ENCODE measurements at places on chromosomes 5 and 9.

DNA sequence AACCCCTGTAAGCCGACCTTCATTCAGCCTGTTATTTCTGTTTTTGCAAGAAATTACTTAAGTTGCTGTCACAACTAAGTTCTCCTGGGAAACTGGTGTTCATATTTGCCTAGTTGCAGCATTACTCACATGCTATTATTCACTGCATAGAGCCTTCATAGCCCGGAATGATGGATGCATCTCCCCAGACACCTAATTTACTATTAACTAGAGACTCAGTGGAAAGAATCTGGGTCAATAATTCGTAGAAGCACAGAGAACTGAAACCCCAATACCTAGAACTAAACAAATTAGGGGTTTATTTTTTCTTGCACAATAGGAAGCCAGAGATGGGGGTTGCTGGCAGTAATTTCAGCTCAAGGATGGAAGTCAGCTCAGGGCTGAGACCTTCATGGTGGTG is 45.7 kb upstream of the FAM170A start:
- H3K36me3 ChIP-seq = no peaks in the 10 kb centered on the region
- no peaks in the 10 kb centered on the region for H3K4me1 ChIP-seq
- DNase-seq = no peak

- no peaks in the 10 kb centered on the region for H3K27me3 ChIP-seq
- H3K4me3 ChIP-seq = no peak overlapping the region
- no peaks in the 10 kb centered on the region for H3K4me1 ChIP-seq
- H3K36me3 ChIP-seq = no peaks in the 10 kb centered on the region
- no peak overlapping the region for H3K27ac ChIP-seq
Measured at GRCh38 chr5:163887854-163888253, 382.4 kb downstream of the MAT2B start.

- H3K27me3 ChIP-seq = no peaks in the 10 kb centered on the region
- DNase-seq = no peak
- no peak overlapping the region for H3K27ac ChIP-seq
- no peak overlapping the region for H3K4me3 ChIP-seq
- H3K36me3 ChIP-seq = no peaks in the 10 kb centered on the region
- H3K4me1 ChIP-seq = no peaks in the 10 kb centered on the region
Measured at GRCh38 chr5:2196989-2197619, 314.4 kb upstream of the IRX4 start.

- no peak for DNase-seq
- no peaks in the 10 kb centered on the region for H3K4me1 ChIP-seq
- H3K36me3 ChIP-seq = no peaks in the 10 kb centered on the region
- H3K4me3 ChIP-seq = no peak overlapping the region
- no peak overlapping the region for H3K27ac ChIP-seq
- H3K27me3 ChIP-seq = peaks cover 2% of the 10 kb centered on the region
Measured at GRCh38 chr5:147565524-147565923, 55.7 kb upstream of the DPYSL3 start.

GRCh38 chr9:132486706-132487350 is 76.8 kb downstream of the CFAP77 start:
- peaks cover 18% of the 10 kb centered on the region for H3K4me1 ChIP-seq
- peak overlapping the region; percentile 65 for H3K4me3 ChIP-seq
- peak overlapping the region; percentile 74 for H3K27ac ChIP-seq
- peaks cover 48% of the 10 kb centered on the region for H3K27me3 ChIP-seq
- peak; percentile 44 for DNase-seq
- peaks cover 2% of the 10 kb centered on the region for H3K36me3 ChIP-seq

- H3K4me1 ChIP-seq = peaks cover 2% of the 10 kb centered on the region
- H3K27ac ChIP-seq = no peak overlapping the region
- H3K4me3 ChIP-seq = no peak overlapping the region
- no peaks in the 10 kb centered on the region for H3K27me3 ChIP-seq
- H3K36me3 ChIP-seq = peaks cover under 1% of the 10 kb centered on the region
Measured at GRCh38 chr5:54007827-54008777, 302.3 kb downstream of the ARL15 start.

DNA sequence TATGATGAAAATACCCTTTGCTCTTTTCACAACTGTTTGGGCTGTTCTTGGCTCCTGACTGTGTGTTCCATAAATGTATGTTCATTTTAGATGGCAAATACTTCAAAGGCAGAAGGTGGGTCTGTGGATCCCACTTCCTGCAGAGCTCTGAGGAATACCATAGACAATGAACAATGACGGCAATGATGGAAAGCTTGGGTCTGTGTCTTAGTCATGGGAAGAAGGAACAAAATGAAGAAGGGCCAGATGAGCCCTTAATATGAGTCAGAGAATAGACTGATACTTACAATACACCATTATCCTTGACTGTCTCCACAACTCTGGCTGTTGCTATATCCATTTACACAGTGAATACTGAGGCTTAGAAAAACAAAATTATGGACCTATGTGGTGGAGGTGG is 126.0 kb downstream of the SLIT3 start:
- H3K27ac ChIP-seq = no peak overlapping the region
- H3K4me3 ChIP-seq = no peak overlapping the region
- no peaks in the 10 kb centered on the region for H3K36me3 ChIP-seq
- no peaks in the 10 kb centered on the region for H3K27me3 ChIP-seq

DNA sequence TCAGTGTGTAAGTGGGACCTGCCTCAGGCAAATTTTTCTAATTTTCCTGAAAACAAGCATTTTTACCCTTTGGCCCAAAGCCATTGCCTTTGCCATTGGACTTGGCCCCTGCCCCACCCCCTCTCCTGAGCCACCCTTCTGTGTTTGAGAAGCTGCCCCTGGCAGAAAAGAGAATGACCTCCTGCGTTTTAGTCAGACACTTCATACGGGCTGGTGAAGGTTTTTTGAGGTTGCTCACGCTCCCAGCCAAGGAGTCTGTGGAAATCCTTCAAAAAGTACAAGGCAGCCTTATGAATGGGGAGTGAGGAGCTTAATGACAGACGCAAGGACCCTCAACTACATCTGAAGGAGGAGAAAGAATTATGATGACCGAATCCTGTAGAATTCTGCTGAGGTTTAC is 308.9 kb downstream of the SLIT3 start:
- DNase-seq = no peak
- no peak overlapping the region for H3K27ac ChIP-seq
- no peaks in the 10 kb centered on the region for H3K36me3 ChIP-seq
- peaks cover 10% of the 10 kb centered on the region for H3K27me3 ChIP-seq
- no peak overlapping the region for H3K4me3 ChIP-seq
- H3K4me1 ChIP-seq = no peaks in the 10 kb centered on the region

DNA sequence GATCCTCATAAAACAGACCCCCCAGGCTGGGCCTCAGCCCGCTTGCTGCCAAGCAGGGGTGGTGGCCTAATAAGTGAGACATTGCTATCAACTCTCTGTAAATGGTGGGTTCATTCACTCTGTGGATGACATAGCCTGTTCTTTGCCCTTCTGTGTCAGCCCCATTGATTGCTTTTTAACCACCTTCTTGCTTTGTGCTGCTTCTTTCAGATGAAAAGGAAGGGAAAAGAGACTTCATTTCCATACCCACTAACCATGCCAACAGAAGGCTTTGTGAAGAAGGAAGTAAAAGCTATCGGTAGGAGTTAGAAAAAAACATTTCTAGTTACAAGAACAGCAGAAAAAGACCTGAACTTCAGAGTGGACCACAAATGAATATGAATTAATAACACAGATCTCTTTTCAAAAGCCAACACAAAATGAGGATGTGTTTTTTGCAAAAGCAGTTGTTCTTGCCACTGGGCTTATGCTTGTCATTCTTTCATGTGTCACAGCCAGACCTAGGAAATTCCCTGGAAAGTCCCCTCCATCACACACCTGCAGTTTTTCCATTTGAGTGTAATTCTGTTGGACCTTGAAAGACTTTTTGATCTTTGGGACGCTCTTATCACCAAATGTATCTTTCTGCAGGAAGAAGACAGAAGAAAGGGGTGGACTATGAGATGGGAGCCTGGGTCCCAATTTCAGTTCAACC is 507.7 kb downstream of the CCDC171 start:
- no peak for DNase-seq
- H3K4me1 ChIP-seq = peaks cover 13% of the 10 kb centered on the region
- peak overlapping the region; percentile 27 for H3K27ac ChIP-seq

DNA sequence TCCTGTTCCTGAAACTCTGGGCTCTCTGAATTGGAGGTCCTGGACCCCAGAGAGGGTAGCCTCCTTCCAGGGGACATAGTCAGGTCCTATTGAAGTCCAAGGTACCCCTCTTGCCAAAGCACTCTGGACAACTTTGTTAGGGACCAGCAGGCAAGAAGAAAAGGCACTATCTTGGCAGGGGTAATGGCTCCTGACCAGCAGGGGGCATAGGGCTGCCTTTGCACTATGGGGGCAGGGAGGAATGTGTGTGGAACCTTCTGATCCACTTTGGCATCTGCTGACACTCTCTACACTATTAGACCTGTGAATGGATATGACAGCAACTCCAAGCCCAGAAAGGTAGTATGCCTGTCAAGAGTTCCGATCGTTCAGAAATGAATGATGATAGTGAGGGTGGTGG is 179.0 kb upstream of the CD180 start:
- no peaks in the 10 kb centered on the region for H3K27me3 ChIP-seq
- H3K27ac ChIP-seq = no peak overlapping the region
- no peak for DNase-seq
- H3K4me1 ChIP-seq = no peaks in the 10 kb centered on the region

DNA sequence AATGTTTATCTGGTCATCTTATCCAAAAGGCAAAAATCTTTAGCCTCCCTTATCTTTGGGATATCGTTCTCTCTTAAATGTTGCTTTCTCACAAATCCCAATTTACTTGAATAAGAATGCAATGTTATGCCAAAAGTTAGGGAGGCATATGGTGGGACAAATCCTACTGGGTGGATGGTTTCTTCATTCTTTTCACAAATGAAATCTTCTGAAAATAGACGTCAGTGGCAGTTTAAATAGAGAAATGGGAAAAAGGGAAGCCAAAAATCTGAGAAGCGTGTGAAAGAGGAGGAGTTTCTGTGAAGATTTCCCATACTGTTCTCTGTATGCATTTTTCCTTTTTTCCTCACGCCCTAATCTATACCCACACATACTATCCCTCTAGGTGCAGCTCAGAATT is 2.5 kb upstream of the PCDHAC1 start:
- peaks cover 7% of the 10 kb centered on the region for H3K27me3 ChIP-seq
- no peaks in the 10 kb centered on the region for H3K4me1 ChIP-seq
- DNase-seq = no peak
- H3K4me3 ChIP-seq = no peak overlapping the region
- H3K27ac ChIP-seq = no peak overlapping the region
- no peaks in the 10 kb centered on the region for H3K36me3 ChIP-seq

DNA sequence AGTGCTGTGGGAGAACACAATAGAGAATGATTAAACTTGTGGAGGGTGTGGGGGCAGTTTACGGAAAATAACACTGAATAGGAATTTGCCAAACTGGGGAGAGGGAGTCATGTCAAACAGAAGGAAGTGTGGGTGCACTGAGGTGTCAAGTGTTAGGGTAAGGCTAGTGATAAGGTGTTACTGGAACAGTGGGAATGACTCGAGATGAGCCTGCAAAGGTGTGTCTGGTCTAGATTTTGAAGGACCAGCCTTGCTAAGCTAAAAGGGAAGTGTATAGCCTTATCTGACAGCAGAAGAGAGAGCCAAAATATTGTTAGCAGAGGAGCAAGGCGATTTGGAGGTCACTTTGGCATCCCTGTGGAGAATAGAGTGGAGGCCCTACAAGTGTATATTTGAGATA is 4.2 kb downstream of the CNOT6 start:
- H3K27me3 ChIP-seq = no peaks in the 10 kb centered on the region
- no peak overlapping the region for H3K4me3 ChIP-seq
- H3K4me1 ChIP-seq = peaks cover 34% of the 10 kb centered on the region
- no peak overlapping the region for H3K27ac ChIP-seq
- no peak for DNase-seq

- peaks cover 2% of the 10 kb centered on the region for H3K4me1 ChIP-seq
- H3K4me3 ChIP-seq = no peak overlapping the region
- no peaks in the 10 kb centered on the region for H3K36me3 ChIP-seq
- no peak overlapping the region for H3K27ac ChIP-seq
- no peak for DNase-seq
- H3K27me3 ChIP-seq = no peaks in the 10 kb centered on the region
Measured at GRCh38 chr5:80055491-80056170, 20.5 kb downstream of the THBS4 start.

DNA sequence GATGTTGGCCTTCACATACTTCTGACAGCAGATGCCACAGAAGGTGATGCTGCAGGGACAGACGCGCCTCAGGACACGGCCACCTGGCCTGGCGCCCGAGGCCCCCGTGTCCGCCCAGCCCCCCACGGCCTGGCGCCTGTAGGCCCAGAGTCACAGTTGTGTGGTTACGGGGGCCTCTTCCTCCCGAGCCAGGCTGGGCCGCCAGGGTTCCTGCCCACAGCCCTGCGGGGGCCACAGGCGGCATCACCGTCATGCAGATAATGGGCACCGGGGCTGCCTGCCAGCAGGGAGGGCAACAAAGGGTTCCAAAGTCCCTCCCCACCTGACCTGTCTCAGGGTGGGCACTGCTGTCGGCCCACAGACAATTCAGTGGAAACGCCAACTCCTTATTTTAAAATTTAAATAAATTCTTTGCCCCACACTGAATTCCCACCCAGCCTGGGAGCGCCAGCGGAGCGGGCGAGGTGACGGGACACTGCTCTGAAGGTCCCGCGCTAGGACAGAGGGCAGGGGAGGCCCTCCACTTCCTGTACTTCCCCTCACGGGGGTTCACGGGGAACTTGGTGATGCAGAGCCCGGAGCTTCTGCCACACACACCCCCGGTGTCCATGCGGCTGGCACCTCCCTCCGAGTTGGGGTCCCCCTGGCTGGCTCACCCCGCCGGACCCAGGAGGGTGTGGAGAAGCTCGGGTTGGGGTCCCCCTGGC is 40.6 kb downstream of the EXOC3 start:
- no peak for DNase-seq
- H3K27me3 ChIP-seq = peaks cover 1% of the 10 kb centered on the region
- no peak overlapping the region for H3K4me3 ChIP-seq
- no peaks in the 10 kb centered on the region for H3K4me1 ChIP-seq
- no peaks in the 10 kb centered on the region for H3K36me3 ChIP-seq

DNA sequence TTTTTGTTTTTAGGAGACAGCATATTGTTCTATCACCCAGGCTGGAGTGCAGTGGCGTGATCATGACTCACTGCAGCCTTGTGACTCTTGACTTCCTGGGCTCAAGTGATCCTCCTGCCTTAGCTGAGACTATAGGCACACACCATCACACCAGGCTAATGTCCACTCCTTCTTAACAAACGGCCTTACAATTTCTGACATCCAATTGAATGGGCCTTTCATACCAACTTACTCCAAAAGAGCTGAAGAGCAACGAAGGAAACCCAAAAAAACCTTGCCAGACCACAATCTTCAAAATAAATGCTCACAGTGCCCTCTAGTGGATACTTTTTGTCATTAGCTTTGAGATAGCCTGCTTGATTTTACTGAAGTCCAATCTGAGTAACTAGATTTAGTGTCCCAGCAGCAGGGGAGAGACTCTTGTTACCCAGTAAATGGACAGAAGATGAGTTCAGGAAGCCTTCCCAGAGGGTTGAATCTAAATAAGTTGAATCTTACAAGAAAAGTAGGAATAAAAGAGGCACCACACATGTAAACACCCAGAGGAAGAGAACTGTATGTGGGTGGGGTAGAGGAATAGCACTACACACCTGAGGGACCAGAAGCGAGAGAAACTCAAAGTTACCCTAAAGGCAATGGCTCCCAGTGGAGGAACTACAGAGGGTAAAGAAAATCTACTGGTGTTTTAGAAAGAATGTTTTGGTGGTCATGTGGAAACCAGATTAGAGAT is 9.3 kb downstream of the ZNF622 start:
- no peak for DNase-seq
- H3K4me1 ChIP-seq = peaks cover 57% of the 10 kb centered on the region
- H3K4me3 ChIP-seq = peak overlapping the region; percentile 38
- H3K36me3 ChIP-seq = peaks cover 53% of the 10 kb centered on the region
- peak overlapping the region; percentile 85 for H3K27ac ChIP-seq

- H3K4me3 ChIP-seq = no peak overlapping the region
- H3K36me3 ChIP-seq = no peaks in the 10 kb centered on the region
- no peak overlapping the region for H3K27ac ChIP-seq
- H3K4me1 ChIP-seq = no peaks in the 10 kb centered on the region
Measured at GRCh38 chr5:167555565-167556166, 735.8 kb upstream of the WWC1 start.

Measured in activated T-helper 1 cell treated with anti-CD3 and anti-CD28 coated beads, Interleukin-12 subunit alpha, Interleukin-12 subunit beta, Interleukin-2, Interleukin-4 antibody, amounts not matched to agents 30 ng/mL and 10 ng/mL and 1 ng/mL, durations not matched to agents 14 hours and 24 hours and 36 hours (primary cell).